Germinal center (tissue), 1 donor: ENCODE measurements at places on chromosomes 3 and 15.

GRCh38 chr3:50515565-50516439, 12.4 kb upstream of the CACNA2D2 start:
- no peak for DNase-seq

- no peak for DNase-seq
These were observed 1003.9 kb upstream of the EPHA6 start for GRCh38 chr3:95810462-95810861.

GRCh38 chr3:51353691-51354090, 31.4 kb upstream of the MANF start:
- no peak for DNase-seq

GRCh38 chr15:54506977-54507524, 528.8 kb downstream of the UNC13C start:
- DNase-seq, result no peak

DNA sequence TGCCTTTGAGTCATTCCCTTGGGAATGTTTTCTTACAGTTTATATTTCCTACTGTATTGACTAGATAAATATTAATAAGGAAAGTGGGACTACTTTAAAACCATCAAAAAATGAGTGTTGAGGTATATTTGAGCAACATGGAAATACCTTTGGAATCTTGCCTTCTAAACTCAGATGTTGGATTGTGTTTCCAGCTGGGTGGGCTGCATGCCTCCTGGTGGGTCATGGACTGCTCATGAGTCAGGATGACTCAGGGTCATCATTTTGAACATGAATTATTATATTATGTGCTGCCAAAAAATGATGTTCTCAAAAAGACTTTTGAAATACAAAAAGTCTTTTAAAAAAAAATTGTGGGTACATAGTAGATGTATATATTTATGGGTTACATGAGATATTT, 41.1 kb upstream of the APH1B start:
- DNase-seq, result no peak

DNA sequence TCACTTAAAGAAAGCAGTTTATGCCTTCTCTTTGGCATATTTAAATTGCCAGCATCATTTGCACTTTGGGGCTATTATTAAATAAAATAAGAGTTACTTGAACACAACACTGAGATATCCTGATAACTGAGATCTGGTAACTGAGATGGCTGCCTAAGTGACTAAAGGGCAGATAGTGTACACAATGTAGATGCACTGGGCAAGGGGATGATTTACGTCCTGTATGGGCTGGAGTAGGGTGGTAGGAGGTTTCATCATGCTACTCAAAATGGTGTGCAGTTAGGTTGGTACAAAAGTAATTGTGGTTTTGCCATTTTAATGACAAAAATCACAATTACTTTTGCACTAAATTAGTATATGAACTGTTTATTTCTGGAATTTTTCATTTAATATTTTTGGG, 196.1 kb downstream of the UBE2E2 start:
- no peak for DNase-seq

DNA sequence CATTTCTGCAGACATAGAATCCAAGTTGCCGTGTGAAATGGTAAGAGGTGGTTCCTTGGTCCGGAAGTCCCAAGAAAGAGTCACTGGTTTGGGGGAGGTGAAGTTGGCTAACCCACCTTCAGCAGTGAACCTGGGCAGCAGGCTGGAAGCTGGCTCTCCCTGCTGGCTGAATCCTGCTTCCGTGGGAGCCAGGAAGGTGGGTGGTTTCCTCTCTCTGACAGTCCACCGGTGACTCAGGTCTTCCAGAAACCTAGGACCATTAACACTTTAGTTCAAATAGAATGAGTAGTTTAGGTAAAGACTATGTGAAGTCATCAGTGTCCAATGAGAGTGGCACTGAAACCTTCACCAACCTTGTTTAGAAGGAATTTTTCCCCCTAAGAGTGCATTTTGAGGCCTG, 87.4 kb upstream of the CACNA2D3 start:
- DNase-seq, result no peak

DNA sequence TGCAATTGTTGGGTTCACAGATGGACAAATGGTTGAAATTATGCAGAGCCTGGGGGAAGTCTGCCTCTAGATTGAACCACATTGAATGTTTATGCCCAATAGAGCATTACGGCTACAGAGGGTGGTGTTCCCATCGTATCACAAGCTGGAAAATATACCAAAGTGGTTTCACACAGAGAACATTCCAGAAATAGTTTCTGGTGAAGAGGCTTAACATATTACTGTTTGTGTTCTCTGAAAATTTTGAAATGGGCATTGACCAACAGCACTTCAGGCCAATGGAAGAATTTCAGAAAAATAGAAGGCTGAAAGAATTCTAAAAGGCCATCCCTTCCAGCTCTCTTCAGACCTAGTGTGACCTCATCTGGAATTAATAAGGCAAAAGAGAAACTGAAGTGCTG, 203.9 kb downstream of the NEK10 start:
- DNase-seq, result no peak

DNA sequence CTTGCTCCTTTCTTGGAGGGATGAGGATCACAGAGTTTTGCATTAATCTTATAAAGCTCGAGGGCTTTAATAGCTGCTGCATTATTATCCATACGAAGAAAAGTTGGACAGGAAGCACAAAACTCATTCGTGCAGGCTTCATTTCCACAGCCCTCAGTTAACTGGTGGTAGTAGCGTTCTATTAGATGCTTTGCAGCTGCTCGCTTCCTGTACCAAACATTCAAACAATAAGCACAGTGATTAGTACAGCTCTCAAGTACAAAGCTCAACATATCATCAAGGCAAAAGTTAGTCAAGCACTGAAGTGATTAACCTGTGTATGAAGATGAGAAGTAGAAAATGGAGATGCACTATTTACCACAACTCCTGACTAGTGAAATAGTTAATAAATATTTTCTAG, 63.3 kb downstream of the UBE3A start:
- no peak for DNase-seq

DNA sequence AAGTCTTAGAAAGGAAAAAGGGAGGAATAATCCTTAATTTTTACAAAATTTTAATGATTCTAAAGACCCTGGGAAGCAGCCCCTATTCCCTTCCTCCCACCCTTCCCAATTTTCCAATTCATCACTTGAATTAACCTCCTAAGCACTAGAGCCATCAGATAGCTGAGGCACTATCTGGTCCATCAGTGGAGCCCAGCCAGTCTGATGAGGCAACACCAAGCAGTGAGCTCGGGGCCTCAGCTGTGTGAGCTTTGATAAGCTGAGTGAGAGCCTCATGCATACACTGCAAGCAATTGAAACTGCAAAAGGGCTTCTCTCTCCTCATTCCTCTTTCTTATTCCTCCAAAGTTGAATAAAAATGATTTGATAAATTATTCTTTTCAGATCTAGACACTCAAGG, 31.9 kb downstream of the TUSC7 start:
- no peak for DNase-seq

DNA sequence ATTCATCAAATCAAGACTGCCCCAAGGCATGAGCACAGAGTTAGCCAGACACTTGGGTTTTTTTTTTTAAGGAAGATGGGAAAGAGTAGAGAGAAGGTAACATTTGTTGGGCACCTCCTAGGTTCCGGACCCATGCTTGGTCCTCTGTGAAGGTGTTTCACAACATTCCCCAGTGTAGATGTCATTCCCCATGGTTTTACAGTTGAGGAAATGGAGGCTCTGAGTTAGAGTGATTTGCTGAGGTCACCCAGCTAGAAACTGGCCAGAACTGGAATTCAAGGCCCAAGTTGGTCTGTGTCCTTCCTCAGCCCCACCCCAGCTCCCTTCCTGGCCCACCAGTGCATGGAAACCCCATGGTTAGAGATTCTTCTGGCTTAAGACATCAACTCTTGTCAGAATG, 19.9 kb downstream of the WNT7A start:
- no peak for DNase-seq

DNA sequence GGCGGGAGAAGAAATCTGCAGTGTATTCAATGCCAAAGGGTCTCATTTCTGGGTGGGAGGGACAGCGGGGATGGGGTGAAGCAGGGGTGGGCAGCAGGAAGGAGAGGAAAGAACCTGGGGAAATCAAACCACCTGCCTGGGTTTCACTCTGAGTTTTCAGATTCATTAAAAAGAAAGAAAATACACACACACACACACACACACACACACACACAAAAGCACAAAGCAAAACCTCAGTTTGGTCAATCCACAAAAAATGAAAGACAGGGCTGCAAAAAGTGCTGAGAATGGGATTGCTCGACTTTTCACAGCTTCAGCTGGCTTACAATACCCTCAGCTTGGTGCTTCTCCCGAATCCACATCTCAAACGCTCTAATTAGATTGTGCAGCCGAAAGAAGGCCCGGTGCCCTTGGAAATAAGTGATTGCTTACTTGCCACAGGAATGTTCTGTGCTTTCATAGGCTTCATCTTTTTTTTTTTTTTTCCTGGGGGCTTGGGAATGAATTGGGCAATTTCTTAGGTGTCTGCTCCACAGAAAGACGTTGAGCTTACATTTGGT, 370.5 kb downstream of the RORA start:
- DNase-seq, result no peak

- DNase-seq, result no peak
These were observed 174.9 kb downstream of the TNIK start for GRCh38 chr3:171285287-171285686.
